Stimulated activated CD8-positive, alpha-beta memory T cell treated with anti-CD3 and anti-CD28 coated beads, Interleukin-12 subunit alpha, Interleukin-12 subunit beta, amount 100 ng/mL, for 4 hours (primary cell): ENCODE measurements at places on chromosomes 3 and 15.

- no peak for DNase-seq
These were observed 21.9 kb downstream of the LSAMP start for GRCh38 chr3:116423374-116423773.

DNA sequence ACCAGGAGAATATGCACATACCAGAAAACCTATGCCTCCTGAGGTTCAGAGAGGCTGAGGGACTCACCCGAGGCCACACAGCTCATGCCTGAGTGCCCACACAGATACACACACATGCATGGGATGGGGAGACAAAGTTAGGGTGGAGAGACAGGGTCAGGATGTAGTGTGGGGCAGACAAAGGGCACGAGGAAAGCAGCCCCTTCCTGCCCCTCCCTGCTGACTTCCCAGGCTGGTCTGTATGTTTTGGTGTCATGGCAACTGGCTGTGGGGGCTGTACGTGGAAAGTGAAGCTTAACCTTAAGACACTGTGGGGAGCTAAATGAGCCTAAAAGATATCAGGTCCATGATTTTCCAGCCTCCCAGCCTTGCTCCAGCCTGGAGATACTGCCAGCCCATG, 57.8 kb downstream of the EPHB3 start:
- DNase-seq = no peak

- no peak for DNase-seq
These were observed 14.7 kb downstream of the FEM1B start for GRCh38 chr15:68292157-68292781.

DNA sequence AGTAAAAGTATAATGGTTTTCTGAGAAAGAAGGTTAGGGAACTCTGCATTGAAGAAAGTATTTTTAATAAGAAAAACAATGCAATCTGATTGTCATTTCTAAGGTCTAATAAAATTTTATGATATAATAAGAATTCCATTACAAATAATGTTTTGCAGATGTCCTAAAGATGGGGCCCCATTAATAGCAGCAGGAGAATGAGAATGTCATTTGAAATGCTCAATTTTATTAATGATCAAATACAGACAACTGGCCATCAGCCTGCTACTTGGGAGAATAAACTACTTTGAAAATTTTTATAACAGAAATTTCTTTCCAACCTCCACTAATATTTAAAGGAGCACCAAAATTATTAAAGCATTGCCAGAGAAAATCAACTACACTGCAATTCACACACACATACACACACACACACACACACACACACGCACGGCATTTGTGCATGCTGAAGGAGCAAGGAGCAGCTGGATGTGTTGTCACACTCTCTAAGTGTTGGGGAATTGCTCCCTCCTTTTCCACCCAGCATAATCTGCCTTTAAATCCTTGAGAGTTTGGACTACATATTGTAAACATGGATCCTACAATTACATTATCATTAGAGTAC, 109.5 kb downstream of the THRB start:
- no peak for DNase-seq

- DNase-seq = no peak
These were observed 31.8 kb downstream of the MYO5A start for GRCh38 chr15:52496776-52497470.

- DNase-seq = no peak
These were observed 9.6 kb upstream of the ANP32A start for GRCh38 chr15:68830141-68830785.

GRCh38 chr15:69538379-69538778, 85.8 kb downstream of the RPLP1 start:
- no peak for DNase-seq

GRCh38 chr3:20456511-20456910, 270.5 kb upstream of the SGO1 start:
- no peak for DNase-seq

- DNase-seq = no peak
These were observed 72.8 kb upstream of the THSD4 start for GRCh38 chr15:71042356-71042922.

GRCh38 chr3:141926929-141927328, 50.5 kb downstream of the ATP1B3 start:
- no peak for DNase-seq

GRCh38 chr3:133054586-133054985, 16.4 kb downstream of the TMEM108 start:
- no peak for DNase-seq

DNA sequence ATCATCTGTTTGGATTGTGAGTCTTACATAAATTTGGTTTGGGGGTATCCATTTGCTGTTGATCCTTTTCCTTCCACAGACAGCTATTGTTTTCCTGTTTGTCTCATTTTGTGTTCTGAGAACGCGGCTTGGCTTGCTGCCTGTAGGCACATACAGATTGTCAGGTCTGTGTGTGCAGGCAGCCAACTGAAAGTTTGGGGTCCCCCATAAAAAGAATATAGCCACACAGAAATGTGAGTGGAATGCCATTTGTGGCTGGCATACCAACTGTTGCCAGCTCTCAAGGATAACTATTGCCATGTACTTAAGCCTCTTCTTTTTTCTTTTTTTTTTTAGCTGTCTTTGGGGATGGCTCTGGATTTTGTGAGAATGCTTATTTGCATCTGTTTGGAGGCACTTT, 1308.0 kb downstream of the ROBO1 start:
- DNase-seq = no peak

DNA sequence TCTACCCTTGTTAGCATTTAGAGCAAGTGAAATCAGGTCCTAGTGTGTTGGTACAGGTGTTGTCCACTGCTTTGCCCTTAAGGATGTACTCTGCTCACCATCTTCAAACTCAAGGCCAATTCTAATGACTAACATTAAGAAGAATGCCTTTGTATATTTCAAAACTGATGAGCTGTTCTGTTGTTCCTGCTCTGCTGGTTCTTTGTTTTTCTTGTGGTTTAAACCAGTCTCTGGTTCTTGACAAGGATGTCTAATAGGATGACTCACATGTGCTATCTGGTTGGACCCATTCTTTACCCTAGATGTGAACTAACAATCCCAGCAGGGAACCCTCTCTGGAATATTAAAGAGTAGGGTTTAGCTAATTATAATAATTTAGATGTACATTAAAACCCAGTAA, 17.3 kb downstream of the ABHD5 start:
- no peak for DNase-seq

DNA sequence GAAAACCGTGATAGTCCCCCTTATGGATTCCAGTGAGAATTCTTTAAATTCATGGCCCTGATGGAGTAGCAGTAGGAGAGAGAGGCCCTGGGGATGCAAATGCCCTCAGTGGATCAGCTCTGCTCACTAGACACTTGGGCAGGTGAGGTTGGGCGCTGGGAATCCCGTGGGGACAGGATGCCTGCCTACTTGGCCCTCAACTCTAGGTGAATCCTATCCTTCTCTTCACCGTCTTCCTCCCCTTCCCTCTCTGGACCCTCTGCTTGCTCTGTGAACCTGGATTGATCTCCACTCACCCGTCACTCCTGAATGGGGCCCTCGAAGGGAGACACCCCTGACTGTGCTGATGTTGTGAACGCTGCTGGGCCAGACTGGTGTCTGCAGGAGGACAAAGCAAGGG, 77.4 kb downstream of the SEC22A start:
- no peak for DNase-seq

DNA sequence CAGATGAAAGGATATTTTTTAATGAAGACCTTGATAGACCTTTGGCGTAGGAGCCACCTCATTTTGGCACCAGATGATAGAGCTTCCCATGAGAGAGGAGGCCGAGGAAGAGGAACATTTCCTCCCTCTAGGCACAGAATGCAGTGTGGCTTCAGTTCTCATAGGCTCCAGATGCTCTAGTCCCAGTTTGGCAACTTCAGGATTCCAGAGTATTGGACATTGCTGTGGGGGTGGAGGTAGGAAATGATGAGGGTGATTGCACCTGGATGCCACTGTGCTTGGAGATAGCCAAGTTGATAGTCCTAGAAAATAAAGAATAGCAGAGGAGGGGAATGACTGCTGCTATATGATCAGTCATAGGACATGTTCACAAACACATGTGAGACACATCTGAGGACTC, 58.3 kb upstream of the KY start:
- no peak for DNase-seq

GRCh38 chr15:61185759-61186158, 43.3 kb downstream of the RORA start:
- no peak for DNase-seq

DNA sequence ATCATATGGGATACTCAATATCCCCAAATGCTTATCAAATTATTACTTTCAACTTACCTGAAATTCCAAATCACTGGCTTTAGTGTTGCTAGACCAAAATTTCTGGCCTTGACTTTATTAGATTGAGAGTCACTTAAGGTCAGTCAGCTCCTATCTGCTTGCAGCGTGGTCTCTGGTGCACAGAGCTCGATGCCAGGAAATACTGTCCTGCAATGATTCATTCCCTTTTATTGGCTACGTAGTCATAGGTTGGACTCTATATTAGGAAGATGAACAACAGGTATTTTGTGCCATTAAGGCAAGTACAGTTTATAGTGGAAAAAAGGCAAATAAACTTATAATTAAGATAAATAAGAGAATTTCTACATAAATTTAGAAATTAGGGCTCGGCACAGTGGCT, 378.6 kb upstream of the MCTP2 start:
- DNase-seq = no peak

DNA sequence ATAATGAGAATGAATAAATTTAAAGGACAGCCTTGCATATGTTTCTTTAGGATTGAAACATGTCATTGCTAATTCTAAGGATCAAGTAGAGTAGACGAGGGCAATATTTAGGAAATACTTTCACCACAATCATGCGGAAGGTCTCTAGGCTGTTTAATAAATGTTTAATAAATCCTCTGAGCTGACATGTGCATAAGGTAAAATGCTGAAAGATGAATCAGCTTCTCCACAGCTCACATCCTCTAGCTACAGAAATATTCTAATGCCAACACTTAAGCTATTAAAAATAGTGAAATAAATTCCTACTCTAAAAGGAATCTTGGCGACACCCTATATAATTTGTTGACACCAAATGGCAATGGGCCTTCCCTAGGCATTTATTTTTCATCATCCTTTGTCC, 407.3 kb downstream of the TBL1XR1 start:
- no peak for DNase-seq

DNA sequence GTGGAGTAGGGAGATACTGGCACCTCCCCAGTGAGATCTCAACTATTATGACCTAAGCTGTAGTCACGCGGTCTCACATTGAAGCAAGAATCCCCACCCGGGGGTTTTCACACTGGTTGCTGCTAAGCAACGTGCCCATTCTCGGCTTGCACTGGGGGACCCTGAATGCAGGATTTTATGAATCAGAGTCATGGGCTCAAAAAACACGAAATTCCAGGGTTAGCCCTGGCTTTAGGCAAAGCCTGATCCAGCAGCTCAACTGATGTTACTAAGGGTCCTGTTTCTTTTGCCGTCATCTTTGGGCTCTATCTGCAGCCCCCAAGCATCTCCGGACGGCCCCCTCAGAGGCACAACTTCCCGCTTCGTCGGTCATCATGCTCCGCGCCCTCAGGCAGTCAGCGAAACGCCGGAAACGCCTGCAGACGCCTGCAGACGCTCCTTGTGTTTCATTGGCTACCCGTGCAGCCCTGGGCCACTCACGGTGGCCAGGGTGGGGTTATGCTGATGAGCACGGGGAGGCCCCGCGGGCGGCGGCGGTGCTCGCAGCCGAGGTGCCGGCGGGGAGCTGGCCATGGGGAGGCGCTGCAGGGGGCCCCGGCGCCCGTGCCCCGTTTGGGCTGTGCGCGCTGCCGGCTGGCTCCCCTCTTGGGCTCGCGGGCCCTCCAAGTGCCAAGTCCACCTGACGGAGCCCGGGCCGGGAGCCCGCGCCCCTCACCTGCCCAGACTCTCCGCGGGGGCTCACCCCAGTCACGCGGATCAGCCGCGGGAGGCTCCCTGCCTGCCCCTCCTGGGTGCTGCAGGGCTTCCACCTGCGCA, 25.8 kb downstream of the EFCC1 start:
- DNase-seq = peak; percentile 82

DNA sequence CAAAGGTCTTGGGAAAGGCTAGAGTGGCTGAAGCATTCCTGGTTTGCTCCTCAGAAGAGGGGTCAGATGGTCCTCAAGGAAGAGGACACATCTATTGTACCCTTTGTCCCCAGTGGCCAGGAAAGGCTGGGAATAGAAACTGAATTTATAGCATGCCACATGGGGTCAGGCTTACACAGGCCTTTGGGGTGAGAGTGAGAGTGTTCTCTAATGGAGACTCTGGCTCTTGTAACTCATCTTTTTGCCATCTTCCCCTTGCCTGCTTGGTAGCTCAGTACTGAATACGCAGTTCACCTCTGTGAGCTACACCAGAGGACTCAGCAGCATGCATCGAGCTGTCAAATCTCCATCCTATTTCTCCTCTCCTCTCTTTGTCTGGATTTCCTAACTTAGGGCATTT, 87.5 kb downstream of the ATP2B2 start:
- DNase-seq = no peak

DNA sequence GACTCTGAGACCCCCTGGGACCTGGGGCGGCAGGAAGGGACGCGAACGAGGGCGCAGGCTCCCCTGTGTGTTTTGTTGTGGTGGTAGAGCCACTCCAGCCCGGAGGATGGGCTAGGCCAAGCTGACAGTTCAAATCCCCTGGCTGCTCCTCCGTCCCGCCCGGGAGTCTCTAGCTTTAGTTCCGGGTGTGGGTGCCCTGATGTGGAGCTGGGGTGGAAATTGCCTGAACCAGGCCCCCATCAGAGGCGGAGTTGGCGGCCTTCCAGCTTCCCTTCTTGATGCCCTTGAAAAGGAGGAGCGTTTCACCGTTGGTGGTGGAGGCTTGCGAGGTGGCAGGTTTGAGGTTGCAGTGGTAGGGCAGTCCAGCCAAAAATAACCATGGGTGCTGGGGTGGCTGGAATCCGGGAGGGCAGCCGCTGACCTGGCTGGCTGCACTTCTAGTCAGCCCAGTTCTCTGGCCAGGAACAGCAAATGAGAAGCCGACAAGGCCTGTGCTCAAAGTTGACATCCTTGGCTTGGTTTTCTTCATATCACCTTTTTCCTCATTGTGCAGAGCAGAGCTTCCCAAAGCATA, 817 bp downstream of the CLK3 start:
- DNase-seq = peak; percentile 44

DNA sequence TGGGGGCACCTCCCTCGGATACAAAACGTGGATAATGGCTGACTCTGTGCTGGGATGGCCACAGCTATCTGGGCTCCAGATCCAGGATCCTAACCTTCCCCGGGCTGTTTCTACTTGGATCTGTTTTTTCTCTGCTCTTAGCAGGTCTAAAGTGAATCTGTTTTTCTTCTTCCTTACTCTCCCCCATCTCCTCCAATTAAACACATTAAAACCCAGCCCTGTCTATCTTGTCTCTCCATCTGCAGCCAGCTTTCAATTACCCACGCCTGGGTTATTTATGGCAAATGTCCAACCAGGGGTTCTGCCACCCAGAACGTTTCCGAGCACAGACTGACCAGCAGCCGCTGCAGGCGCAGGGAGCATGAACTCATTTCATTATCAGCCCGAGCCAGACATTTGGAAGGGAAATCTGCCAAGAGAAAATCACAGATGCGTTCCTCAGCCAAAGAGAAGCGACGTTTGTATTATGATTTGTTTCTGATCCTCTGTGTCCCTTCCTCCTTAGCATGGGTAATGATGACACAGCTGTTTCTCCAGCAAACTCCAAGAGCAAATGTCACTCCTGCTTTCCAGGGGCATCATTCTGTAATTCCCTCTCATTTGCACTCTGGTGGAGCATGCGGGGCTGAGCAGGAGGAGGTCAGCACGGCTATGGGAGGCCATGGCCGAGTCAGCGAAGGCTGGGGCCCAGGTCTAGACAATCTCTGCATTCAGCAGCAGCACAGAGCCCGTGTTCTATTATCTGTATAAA, 42.0 kb downstream of the UMPS start:
- DNase-seq = no peak
